ENCODE measurements at places on chromosomes 1 and 21. TPM values are rescaled to one million over a fixed set of nuclear protein-coding genes. Genes with fewer than 3 reads are reported as not detected.

GRCh38 chr1:41521766-41522165 is 37.3 kb upstream of the EDN2 start:
- H3K27me3 ChIP-seq: no peaks in the 10 kb centered on the region
- no peak overlapping the region for H3K27ac ChIP-seq
- H3K36me3 ChIP-seq: no peaks in the 10 kb centered on the region

DNA sequence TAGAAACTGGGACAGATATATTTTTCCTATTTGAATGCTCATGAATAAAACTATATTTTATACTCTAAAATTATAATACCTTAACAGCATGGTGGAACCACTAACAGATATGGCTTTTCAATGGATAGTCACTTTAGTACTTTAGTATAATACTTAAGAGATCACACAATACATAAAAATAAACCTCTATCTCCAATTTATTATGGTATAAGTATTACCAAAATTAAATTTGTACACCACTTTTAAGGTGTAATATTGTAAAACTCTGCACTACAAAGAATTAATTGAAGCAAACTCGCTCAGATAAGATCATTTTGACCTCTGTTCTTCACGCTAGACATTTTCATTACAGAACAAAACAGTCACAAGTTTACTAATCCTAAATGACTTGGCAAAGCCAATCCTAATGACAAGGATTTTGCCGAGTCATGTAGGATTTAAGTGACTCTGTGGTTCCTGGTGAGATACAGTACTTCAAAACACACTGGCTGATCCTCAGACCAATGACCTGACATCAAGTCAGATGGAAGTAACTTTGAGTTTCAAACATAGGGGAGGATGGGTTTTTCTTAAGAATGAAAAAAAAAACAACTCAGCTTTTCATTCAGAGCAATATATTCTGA is 200.6 kb downstream of the SMYD3 start:
- DNase-seq: no peak
- no peak overlapping the region for H3K4me3 ChIP-seq
- H3K27ac ChIP-seq: no peak overlapping the region
- H3K27me3 ChIP-seq: no peaks in the 10 kb centered on the region

- H3K4me3 ChIP-seq: no peak overlapping the region
- H3K36me3 ChIP-seq: no peaks in the 10 kb centered on the region
- no peaks in the 10 kb centered on the region for H3K4me1 ChIP-seq
Measured at GRCh38 chr1:182304218-182304617, 87.4 kb downstream of the GLUL start.

DNA sequence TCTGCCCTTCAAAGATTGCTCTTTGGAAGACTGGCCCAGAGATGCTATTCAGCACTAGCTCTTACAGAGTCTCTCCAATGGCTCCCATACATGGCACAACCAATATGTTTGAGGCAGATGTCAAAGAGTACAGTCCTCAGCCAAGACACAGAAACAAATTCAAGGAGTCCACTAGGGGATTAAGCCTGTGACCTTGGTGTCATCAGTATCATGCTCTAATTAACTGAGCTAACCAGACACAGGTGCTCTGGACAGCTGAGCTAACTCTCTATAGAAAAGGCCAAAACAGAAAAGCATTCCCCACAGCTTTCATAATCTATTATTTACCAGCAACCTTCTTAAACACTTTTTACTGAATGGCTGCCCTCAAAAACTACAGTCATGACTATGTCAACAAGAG is 666.0 kb upstream of the PLXNA2 start:
- no peaks in the 10 kb centered on the region for H3K36me3 ChIP-seq
- no peaks in the 10 kb centered on the region for H3K27me3 ChIP-seq
- H3K4me1 ChIP-seq: no peaks in the 10 kb centered on the region
- H3K27ac ChIP-seq: no peak overlapping the region
- DNase-seq: no peak

GRCh38 chr1:63984257-63984929 is 210.6 kb downstream of the ROR1 start:
- H3K36me3 ChIP-seq: no peaks in the 10 kb centered on the region
- peaks cover 11% of the 10 kb centered on the region for H3K4me1 ChIP-seq
- no peaks in the 10 kb centered on the region for H3K27me3 ChIP-seq
- no peak overlapping the region for H3K27ac ChIP-seq
- DNase-seq: no peak

GRCh38 chr1:23567629-23567995 is 8.3 kb upstream of the ID3 start:
- H3K36me3 ChIP-seq: no peaks in the 10 kb centered on the region
- no peaks in the 10 kb centered on the region for H3K27me3 ChIP-seq
- no peak for DNase-seq
- H3K27ac ChIP-seq: peak overlapping the region; percentile 79

GRCh38 chr1:179167418-179167777 is 62.1 kb downstream of the ABL2 start:
- no peak for DNase-seq
- no peak overlapping the region for H3K4me3 ChIP-seq
- H3K27me3 ChIP-seq: no peaks in the 10 kb centered on the region
- no peaks in the 10 kb centered on the region for H3K36me3 ChIP-seq
- peaks cover 25% of the 10 kb centered on the region for H3K4me1 ChIP-seq

DNA sequence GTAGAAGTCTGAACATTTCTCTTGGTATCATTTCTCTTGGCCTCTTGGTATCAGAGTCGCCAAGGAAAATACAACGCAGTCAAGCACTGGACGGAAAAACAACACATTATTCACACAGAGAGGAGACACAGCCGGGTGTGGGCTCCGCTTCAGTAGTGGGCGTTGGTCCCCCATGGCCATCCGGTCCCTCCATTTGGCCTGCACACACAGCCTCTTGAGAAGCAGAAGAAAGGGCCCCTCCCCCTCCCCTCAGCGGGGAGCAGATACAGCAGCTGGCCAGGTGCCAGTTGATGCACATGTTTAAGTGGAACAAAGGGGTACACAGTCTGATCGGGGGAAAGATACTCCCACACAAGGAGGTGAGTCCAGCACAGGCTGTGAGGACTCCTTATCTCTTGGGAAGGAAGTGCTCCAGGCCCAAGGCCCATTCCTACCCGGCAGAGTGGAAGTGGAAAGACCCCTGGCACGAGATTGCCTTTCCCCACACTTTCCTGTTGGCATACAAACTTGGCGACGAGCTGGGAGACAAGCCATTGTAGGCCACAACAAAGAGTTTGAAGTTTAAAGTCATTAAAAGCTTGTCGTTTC is 311.3 kb downstream of the FAM72C start:
- DNase-seq: no peak
- no peaks in the 10 kb centered on the region for H3K36me3 ChIP-seq
- H3K27me3 ChIP-seq: peaks cover 42% of the 10 kb centered on the region
- no peak overlapping the region for H3K27ac ChIP-seq
- no peak overlapping the region for H3K4me3 ChIP-seq
- H3K4me1 ChIP-seq: no peaks in the 10 kb centered on the region

DNA sequence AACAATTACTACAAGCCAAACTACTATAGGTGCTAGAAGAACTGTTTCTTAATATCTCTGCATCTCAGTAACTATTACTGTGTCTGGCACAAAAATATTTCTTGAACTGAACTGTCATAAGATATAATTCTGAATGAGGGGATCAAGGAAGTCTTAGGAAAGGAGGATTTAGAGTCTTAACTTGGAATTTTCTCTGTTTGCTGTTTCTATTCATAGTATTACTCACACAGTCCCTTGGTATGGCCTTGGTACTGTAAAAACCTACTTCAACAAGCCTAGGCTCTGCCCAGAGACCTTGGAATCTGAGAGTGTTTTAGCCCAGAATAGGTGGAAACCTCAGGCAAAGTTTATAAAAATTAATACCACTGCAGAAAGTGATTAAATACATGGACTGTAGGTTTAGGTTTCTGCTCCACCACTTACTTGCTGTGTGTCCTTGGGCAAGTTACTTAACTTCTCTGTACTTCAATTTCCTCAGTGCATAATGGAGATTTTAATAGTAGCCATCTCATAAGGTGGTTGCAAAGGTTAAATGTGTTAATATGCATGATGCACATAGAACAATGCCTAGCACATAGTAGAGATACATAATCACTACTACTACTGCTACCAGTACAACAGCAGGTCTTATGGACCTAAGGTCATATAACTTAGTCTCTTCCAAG is 87.4 kb upstream of the NFIA start:
- H3K27me3 ChIP-seq: no peaks in the 10 kb centered on the region
- H3K4me1 ChIP-seq: peaks cover 16% of the 10 kb centered on the region
- H3K27ac ChIP-seq: no peak overlapping the region
- no peak overlapping the region for H3K4me3 ChIP-seq
- no peak for DNase-seq
- no peaks in the 10 kb centered on the region for H3K36me3 ChIP-seq

- 0 out of 2 replicates have a peak overlapping the region, but pooled peaks have one; percentile 6 for H3K27ac ChIP-seq
- peaks cover 53% of the 10 kb centered on the region for H3K36me3 ChIP-seq
- H3K4me1 ChIP-seq: no peaks in the 10 kb centered on the region
- no peaks in the 10 kb centered on the region for H3K27me3 ChIP-seq
Measured at GRCh38 chr1:42926235-42926878, 32.3 kb downstream of the SLC2A1 start.

- peaks cover 21% of the 10 kb centered on the region for H3K4me1 ChIP-seq
- DNase-seq: no peak
- peaks cover 5% of the 10 kb centered on the region for H3K36me3 ChIP-seq
Measured at GRCh38 chr1:9822897-9823692, 670 bp downstream of the CLSTN1 start.

GRCh38 chr1:17148950-17149608 is 29.8 kb upstream of the PADI2 start:
- H3K27ac ChIP-seq: no peak overlapping the region
- H3K4me1 ChIP-seq: no peaks in the 10 kb centered on the region
- DNase-seq: peak; percentile 54

GRCh38 chr1:234078143-234078542 is 173.7 kb downstream of the SLC35F3 start:
- H3K4me3 ChIP-seq: no peak overlapping the region
- H3K27me3 ChIP-seq: no peaks in the 10 kb centered on the region
- H3K27ac ChIP-seq: no peak overlapping the region
- H3K4me1 ChIP-seq: no peaks in the 10 kb centered on the region
- no peak for DNase-seq

DNA sequence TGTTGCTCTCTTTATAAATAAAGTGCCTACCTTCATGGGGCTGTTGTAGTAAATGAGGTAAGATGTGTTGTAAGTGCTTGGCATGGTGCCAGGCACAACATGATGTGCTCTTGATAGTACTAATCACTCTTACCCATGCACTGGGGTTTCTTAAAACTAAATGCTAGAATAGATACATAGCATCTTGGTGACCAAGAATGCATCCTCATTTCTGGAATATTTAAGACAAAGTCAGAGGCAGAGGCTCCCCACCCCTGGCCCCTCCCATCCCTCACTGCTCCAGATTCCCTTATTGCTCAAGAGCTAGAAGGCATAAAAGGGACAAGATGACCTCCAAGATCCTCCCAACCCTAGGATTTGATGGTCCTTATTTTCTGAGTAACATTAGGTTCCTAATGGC is 61.3 kb downstream of the GLUL start:
- H3K4me3 ChIP-seq: no peak overlapping the region
- no peak for DNase-seq

VAV3 gene
- 0.02 TPM for polyA plus RNA-seq

DIRAS3 gene
- polyA plus RNA-seq: 16.6 TPM

CD5L gene
- not detected for polyA plus RNA-seq

CD34 gene
- 0.59 TPM for polyA plus RNA-seq

SPRR5 gene
- not detected for polyA plus RNA-seq

FALEC gene
- polyA plus RNA-seq: 0.72 TPM

HSPA6 gene
- polyA plus RNA-seq: 0.07 TPM

ANGPTL3 gene
- polyA plus RNA-seq: not detected

ORC1 gene
- 5.2 TPM for polyA plus RNA-seq

All from SK-N-SH (cell line).